Right atrium auricular region (tissue), 2 donors: ENCODE measurements at places on chromosomes 11 and 22. TPM values are rescaled to one million over a fixed set of nuclear protein-coding genes. Genes with fewer than 3 reads are reported as not detected.

DNA sequence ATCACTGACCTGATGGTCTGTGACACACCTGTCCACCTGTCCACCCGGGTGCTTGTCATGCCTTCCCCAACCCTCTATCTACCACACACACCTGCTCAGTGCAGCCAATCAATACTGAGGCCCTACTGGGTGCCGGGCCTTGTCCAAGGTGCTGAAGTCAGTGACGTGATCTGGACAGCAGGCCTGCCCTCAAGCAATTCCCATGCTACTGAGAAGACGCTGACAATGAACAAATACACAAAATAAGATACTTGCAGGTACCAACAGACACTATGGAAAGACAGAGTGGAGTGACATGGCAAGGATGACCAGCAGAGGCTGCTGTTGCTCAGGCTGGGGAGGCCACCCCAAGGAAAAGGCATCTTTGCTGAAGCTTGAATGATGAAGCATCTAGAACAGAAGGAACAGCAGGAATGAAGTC, 21.2 kb downstream of the PLAAT3 start:
- no peak for DNase-seq

DNA sequence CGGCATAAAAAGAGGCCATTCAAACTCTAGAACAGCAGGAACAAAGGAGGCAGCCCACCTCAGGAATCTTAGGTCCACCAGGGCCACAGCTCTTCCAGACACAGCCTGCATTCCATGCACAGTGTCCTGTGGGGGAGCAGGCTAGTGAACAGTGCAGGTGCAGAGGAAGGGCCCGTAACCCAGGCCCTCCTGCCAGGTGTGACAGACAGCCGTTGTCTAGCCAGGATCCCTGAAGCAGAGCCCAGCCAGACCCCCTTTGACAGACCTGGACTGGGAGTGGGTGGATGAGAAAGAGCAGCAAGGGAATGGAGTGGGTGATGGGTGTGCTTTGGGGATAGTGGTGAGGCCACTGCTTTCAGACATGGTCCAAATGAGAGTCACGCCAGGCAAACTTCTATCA, 1.2 kb upstream of the ZPR1 start:
- no peak for DNase-seq

- DNase-seq, result no peak
These were observed 301.6 kb downstream of the TBC1D22A start for GRCh38 chr22:47064016-47064415.

GRCh38 chr22:49726701-49727101, 101.0 kb downstream of the BRD1 start:
- no peak for DNase-seq

DNA sequence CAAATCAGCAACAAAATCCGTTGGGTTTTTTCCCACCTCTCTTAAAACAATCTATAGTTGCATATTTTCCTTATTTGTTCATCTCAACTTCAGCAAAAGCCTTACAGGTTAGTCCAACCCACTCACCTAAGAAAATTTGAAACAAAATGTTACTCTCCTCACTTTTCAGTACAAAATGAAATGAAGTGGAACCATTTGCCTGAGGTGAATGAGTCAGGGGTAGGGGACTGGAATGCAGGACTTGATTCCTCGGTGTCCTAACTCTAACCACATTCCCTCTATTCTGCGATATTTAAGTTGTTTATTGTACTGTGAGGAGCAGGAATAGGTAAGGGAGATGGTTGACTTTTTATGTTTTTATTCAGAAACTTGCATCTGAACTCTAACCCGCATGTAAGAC, 16.4 kb downstream of the ATP5MG start:
- DNase-seq, result no peak

GRCh38 chr11:76169473-76169896, 36.8 kb downstream of the WNT11 start:
- DNase-seq, result no peak

GRCh38 chr11:100185588-100185987, 501.5 kb upstream of the ARHGAP42 start:
- DNase-seq, result no peak

- DNase-seq, result no peak
These were observed 13.8 kb upstream of the FAM181B start for GRCh38 chr11:82747471-82747870.

- no peak for DNase-seq
These were observed 30.4 kb downstream of the INSC start for GRCh38 chr11:15145151-15145550.

DNA sequence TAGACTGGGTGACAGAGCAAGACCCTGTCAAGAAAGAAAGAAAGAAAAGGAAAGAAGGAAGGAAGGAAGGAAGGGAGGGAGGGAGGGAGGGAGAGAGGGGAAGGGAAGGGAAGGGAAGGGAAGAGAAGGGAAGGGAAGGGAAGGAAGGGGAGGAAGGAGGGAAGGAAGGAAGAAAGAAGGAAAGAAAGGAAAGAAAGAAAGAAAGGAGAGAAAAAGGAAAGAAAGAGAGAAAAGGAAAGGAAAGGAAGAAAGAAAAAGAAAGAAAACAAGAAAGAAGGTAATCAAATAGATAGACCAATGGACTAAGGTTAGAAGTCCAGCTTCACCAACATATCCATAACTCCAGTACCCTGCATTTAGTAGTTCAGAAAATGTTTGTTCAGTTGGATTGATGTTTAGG, 18.2 kb upstream of the EMSY start:
- DNase-seq, result no peak

- DNase-seq, result no peak
These were observed 8.0 kb upstream of the CSRP3 start for GRCh38 chr11:19209617-19210370.

- DNase-seq, result no peak
These were observed 77.7 kb downstream of the CABIN1 start for GRCh38 chr22:24088816-24089215.

DNA sequence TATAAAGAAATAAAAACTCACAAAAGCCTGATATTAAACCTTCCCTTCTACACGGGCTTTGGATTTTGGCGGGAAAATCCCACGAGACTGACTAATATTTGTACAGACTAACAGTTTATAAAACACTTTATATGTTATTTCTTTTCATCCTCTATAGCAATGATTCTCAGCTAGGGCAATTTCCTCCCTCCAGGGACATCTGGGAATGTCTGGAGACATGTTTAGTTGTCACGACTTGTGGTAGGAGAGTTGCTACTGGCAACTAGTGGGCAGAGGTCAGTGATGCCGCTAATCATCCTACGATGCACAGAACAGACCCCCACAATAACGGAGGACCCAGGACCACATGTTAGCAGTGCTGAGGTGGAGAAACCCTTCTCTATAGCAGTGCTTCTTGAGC, 304.8 kb upstream of the PITPNB start:
- DNase-seq, result no peak

GRCh38 chr11:15370495-15371147, 255.9 kb downstream of the INSC start:
- DNase-seq, result no peak

DNA sequence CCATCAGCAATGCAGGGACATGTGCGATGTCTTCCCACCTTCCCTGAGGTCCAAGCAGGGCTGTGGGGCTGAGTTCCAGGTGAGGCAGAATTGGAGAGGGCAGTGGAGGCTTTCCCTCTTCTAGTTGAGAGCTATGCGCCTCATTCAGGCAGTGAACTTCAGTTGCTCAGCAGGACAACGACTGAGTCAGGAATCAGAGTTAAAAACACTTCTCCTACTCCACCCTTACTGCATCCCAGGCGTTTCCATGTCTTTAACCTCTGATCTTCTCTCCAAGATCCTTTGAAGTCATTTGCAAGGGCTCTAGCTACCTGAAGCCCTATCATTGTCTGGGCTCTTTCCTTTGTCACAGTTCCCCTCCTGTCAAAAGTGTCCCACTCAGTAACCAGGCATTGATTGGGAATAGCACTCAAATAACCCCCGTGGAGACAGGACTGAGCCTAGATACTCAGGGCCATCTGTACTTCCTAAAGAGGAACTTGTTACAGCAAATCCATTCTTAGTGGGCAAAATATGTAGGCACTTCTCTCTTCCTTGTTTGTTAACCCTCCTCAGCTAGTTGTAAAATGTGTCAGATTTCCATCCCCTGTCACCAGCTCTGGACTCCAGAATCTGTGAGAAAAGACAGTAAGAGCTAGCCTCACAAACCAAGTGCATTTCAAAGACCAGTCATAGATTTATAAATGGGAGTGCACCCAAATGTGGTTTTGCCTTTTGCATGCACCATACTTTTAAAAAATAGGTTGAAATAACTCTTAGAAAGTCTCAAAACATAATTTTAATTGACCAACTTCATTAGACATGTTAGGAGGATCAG, 72.5 kb upstream of the MYO18B start:
- DNase-seq, result no peak

DNA sequence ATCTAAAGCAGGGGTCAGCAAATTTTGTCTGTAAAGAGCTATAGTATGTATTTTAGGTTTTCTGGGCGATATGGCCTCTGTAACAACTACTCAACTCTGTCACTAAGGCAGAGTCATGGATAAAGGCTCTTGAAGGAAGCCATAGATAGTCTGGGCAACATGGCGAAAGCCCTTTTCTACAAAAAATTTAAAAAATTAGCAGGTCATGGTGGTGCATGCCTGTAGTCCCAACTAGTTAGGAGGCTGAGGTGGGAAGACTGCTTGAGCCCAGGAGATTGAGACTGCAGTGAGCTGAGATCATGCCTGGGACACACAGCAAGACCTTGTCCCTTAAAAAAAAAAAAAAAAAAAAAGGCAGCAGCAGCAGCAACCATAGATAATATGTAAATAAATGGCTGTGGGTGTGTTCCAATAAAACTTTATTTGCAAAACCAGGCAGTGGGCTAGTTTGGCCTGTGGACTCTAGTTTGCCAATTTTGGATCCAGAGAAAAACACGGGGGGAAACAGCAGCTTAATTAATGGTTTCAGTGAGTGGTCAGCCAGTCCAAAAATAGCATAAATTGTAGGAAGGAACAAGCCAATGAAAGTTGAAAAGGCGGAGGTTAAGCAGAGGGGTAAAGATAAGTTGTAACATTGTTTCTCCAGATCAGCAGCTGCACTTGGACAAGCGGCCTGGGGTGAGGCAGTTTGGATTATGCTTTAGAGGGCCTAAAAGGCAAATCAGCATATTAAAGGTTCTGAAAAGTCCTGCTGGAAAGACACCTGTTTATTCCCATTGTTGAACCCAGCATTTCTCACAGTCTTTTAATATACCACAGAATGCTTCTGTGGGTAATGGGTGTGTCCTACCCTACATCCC, 62.6 kb downstream of the KIAA1671 start:
- no peak for DNase-seq

- DNase-seq, result no peak
These were observed 505.2 kb downstream of the TBC1D22A start for GRCh38 chr22:47267513-47268282.

DNA sequence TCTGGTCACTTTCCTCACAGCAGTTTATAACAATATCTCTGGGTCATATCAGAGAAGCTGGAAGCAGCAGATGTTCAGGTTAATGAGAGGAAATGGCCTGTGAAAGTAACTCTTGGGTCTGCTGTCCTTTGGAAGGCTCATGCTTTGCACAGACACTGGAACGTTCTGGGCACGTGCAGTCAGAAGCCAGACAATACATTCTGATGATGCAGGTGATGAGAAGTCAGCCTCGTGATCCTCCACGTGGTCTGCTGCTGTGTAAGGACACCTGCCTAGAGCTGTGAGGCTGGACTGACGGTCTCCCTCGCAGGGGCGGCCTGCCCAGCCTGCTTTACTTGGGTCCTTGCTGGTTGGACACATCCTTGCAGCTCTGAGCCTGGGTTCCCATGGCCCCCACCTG, 18.8 kb upstream of the ADORA2A start:
- no peak for DNase-seq

Gene UBQLNL
- total RNA-seq, result 0.30 TPM

Gene EXPH5
- total RNA-seq, result 1.4 TPM

Gene TOP3B
- total RNA-seq, result 12.3 TPM

Gene SMTNL1
- total RNA-seq, result not detected

Gene MN1
- 14.3 TPM for total RNA-seq
